ENCODE measurements at places on chromosomes 1 and 21.
A peak's percentile ranks its signal among the peaks of the same experiment; 100 is the strongest.

DNA sequence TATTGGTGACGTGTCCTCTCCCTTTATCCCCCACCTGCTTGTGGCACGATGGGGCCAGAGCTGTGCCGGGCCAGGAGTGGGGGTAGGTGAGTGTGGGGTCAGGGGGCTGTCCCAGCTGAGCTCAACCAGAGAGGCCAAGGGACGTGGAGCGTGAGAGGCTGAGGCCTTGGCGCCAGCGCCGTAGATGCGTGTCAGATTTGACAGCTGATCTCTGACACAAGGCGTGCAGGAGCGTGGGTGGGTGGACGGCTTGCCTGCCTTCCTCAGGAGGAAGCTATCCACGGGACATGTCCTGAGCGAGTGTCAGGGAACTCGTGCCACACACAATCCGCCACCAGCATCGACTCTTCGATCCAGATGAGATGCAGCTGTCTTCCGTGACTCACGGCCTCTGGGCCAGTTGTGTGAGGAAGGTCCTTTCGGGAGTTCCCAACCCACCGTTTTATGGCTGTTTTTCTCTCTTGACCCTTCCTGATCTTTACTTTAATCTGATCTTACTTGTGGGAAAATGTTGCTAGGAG is 56.7 kb downstream of the SPSB1 start:
- no peaks in the 10 kb centered on the region for H3K36me3 ChIP-seq

- H3K4me1 ChIP-seq = no peaks in the 10 kb centered on the region
- no peak for DNase-seq
- H3K36me3 ChIP-seq = no peaks in the 10 kb centered on the region
- no peak overlapping the region for H3K27ac ChIP-seq
Measured at GRCh38 chr1:8059161-8059622, 33.1 kb upstream of the ERRFI1 start.

DNA sequence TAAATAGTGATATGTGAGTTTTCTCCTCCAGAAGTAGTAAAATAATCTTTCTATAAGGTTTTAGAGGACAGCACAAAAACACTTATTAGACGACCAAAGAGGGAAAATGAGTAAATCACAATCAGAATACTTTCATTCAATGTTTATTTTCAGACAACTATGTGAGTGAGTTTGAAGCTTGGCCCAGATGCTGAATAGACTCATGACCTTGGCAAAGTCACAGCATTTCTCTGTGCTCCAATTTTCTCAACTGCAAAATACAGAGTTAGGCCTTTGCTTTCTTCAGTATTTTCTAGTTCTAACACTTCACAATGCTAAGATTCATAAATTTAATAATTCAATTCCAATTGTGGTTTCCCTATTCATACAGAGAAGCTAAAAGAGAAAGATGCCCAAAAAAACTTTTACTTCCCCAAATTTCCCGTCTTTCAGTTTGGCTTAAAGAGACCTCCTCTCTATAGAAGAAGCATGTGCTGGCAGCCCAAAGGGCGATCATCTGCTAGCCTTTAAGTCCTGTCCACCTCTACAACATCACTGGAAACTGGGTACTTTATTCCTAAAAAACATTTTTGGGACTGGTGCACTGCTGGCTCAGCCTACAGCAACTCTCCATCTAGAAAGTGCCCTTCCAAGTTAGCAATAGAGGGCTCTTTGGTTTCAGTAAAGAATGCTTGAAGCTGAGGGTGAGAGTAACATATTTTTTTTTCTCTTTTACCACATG is 116.8 kb upstream of the GORAB start:
- H3K27ac ChIP-seq = no peak overlapping the region
- DNase-seq = no peak
- peaks cover 2% of the 10 kb centered on the region for H3K27me3 ChIP-seq
- no peaks in the 10 kb centered on the region for H3K4me1 ChIP-seq

DNA sequence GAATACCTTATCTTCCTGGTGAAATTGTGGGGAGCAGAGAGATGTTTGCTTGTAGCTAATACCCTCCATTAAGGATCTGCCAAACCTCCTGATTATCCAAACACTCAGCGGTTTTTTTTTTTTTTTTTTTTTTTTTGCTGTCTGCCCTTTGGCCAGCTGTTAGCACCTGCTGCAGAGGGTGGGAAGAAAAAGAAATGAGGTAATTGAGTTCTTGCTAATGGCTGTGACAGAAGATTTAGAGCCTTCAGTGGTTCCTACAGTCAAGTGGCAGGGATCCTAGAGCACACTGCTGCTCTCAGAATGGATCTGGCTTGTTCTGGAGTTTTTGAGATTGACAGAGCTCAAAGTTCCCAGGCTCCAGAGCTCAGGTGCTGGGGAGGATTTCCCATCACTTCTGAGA is 342.5 kb downstream of the DISC1 start:
- H3K36me3 ChIP-seq = peaks cover 7% of the 10 kb centered on the region
- peaks cover 25% of the 10 kb centered on the region for H3K4me1 ChIP-seq
- no peak for DNase-seq
- no peaks in the 10 kb centered on the region for H3K27me3 ChIP-seq
- H3K4me3 ChIP-seq = no peak overlapping the region
- no peak overlapping the region for H3K27ac ChIP-seq

DNA sequence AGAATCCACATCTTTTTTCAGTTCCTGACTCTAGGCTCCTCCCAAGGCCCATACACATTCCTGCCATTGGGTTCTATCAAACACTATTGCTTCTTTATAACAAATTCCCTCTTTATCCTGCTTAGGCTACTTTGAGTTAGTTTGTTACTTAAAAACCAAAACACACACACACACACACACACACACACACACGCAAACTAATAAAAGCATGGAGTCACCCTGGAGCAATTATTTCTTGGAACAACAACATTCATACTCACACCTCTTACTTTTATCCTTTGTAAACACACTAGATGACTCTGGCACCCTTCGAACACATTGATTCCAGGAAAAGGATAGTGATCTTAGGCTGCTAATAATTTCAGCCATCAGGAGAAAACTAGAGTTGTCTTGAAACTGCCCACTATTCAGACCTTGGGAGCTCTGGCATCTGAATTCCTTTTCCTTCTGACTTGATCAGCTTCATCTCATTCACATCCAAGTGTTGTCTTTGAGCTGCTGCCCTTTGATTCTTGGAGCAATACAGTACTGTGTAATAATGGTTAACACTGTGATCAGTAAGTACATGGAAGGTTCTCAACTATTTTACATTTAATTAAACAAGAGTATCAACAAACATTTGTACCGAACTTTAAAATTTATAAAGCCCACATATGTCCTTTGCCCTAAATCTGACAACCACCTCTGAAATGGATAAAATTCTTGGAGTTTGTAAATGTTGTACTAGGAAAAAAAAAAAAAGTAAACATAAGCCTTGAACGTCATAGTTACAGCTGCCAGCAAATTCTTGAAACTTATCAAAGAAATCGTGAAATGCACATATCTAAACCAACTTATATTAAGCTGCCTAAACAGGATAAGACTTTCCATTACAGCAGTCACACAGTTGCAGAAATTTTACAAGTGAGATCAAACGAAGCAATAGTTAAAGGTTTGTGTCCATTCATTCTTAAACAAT is 2.8 kb upstream of the SEC22B start:
- no peak overlapping the region for H3K4me3 ChIP-seq
- H3K4me1 ChIP-seq = peaks cover 5% of the 10 kb centered on the region
- no peak overlapping the region for H3K27ac ChIP-seq
- DNase-seq = no peak
- peaks cover 6% of the 10 kb centered on the region for H3K36me3 ChIP-seq

- DNase-seq = no peak
- peak overlapping the region; percentile 89 for H3K27ac ChIP-seq
- peaks cover 66% of the 10 kb centered on the region for H3K4me1 ChIP-seq
- H3K27me3 ChIP-seq = no peaks in the 10 kb centered on the region
- peak overlapping the region; percentile 92 for H3K4me3 ChIP-seq
- H3K36me3 ChIP-seq = peaks cover 35% of the 10 kb centered on the region
Measured at GRCh38 chr21:14543983-14544382, 2.1 kb downstream of the SAMSN1 start.

- no peak for DNase-seq
- no peaks in the 10 kb centered on the region for H3K27me3 ChIP-seq
- peaks cover 18% of the 10 kb centered on the region for H3K4me1 ChIP-seq
- no peak overlapping the region for H3K27ac ChIP-seq
Measured at GRCh38 chr1:185632659-185633423, 101.3 kb upstream of the HMCN1 start.

- H3K27me3 ChIP-seq = no peaks in the 10 kb centered on the region
- H3K27ac ChIP-seq = no peak overlapping the region
- H3K4me3 ChIP-seq = no peak overlapping the region
- peaks cover 2% of the 10 kb centered on the region for H3K4me1 ChIP-seq
Measured at GRCh38 chr1:167345386-167345733, 124.7 kb downstream of the POU2F1 start.

- H3K4me3 ChIP-seq = no peak overlapping the region
- H3K27ac ChIP-seq = no peak overlapping the region
Measured at GRCh38 chr1:221520250-221520649, 221.6 kb downstream of the DUSP10 start.

GRCh38 chr1:90798883-90799282 is 81.8 kb upstream of the BARHL2 start:
- H3K4me1 ChIP-seq = no peaks in the 10 kb centered on the region
- H3K36me3 ChIP-seq = no peaks in the 10 kb centered on the region
- H3K27ac ChIP-seq = no peak overlapping the region

- H3K27me3 ChIP-seq = peaks cover 4% of the 10 kb centered on the region
- no peak within 1 kb of the TSS for H3K4me3 ChIP-seq
- no peaks in the 10 kb centered on the region for H3K4me1 ChIP-seq
- DNase-seq = peak; percentile 2
- no peaks in the 10 kb centered on the region for H3K36me3 ChIP-seq
Measured at GRCh38 chr1:203085528-203086406, at the start of gene MYOG. Gene MYOG, minus strand, starts transcription at chr1:203086012. Its CDS starts 51 bp downstream, at chr1:203085961.

GRCh38 chr1:229894532-229894931 is 172.5 kb upstream of the GALNT2 start:
- no peak overlapping the region for H3K4me3 ChIP-seq
- no peaks in the 10 kb centered on the region for H3K4me1 ChIP-seq
- H3K36me3 ChIP-seq = no peaks in the 10 kb centered on the region
- peaks cover 21% of the 10 kb centered on the region for H3K27me3 ChIP-seq
- DNase-seq = no peak

DNA sequence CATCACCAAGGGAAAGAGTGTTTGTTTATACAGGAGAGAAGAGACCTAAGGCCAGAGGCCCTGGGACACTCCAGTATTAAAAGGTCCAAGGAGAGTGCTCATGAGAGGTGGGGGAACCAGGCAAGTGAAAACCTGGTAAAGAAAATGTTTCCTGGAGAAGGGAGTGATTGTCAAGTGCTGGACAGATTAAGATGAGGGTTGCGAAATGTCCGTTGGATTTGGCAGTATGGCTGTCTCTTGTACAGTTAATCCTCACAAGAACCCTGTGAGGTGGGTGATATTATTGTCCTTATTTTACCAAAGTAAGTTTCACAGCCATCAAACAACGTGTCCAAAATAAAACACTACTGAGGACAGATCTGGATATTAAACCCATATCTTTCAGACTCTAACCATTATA is 44.2 kb downstream of the RPAP2 start:
- peaks cover under 1% of the 10 kb centered on the region for H3K4me1 ChIP-seq
- peaks cover 33% of the 10 kb centered on the region for H3K36me3 ChIP-seq
- no peak overlapping the region for H3K4me3 ChIP-seq
- no peak for DNase-seq
- H3K27ac ChIP-seq = no peak overlapping the region
- no peaks in the 10 kb centered on the region for H3K27me3 ChIP-seq

GRCh38 chr1:149962039-149962647 is 25.5 kb upstream of the MTMR11 start:
- peaks cover 16% of the 10 kb centered on the region for H3K4me1 ChIP-seq
- DNase-seq = peak; percentile 68
- H3K4me3 ChIP-seq = no peak overlapping the region
- H3K36me3 ChIP-seq = peaks cover 32% of the 10 kb centered on the region

- H3K4me1 ChIP-seq = no peaks in the 10 kb centered on the region
- H3K27me3 ChIP-seq = peaks cover 8% of the 10 kb centered on the region
- no peak overlapping the region for H3K27ac ChIP-seq
- DNase-seq = no peak
- H3K4me3 ChIP-seq = no peak overlapping the region
Measured at GRCh38 chr1:76892675-76893074, 25.4 kb downstream of the ST6GALNAC5 start.

DNA sequence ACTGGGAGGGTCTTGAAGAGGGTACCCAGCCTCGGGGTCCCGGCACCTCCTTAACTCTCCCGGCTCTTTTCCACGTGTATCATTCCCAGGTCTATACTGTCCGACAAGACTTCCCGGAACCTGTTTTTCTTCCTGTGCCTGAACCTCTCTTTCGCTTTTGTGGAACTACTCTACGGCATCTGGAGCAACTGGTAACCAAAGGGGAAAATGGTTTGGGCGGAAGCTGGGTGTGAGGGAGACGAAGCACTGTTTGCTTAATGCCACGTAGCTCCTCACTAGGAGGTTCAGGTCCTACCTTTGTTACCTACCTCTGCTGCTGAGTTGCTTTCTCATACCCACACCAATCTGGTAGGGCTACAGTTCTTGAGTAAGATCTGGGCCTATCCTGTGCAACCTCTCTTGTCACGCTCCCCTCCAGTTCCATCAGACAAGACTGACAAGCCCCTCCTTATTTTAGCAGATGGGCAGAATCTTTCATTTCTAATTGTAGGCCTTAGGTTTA is 642 bp downstream of the SLC30A7 start:
- no peaks in the 10 kb centered on the region for H3K27me3 ChIP-seq
- H3K4me3 ChIP-seq = peak overlapping the region; percentile 97
- peaks cover 35% of the 10 kb centered on the region for H3K36me3 ChIP-seq

GRCh38 chr1:192311281-192311680 is 5.5 kb upstream of the RGS21 start:
- no peak overlapping the region for H3K4me3 ChIP-seq
- H3K27me3 ChIP-seq = no peaks in the 10 kb centered on the region
- no peak for DNase-seq
- H3K4me1 ChIP-seq = no peaks in the 10 kb centered on the region
- H3K27ac ChIP-seq = no peak overlapping the region

DNA sequence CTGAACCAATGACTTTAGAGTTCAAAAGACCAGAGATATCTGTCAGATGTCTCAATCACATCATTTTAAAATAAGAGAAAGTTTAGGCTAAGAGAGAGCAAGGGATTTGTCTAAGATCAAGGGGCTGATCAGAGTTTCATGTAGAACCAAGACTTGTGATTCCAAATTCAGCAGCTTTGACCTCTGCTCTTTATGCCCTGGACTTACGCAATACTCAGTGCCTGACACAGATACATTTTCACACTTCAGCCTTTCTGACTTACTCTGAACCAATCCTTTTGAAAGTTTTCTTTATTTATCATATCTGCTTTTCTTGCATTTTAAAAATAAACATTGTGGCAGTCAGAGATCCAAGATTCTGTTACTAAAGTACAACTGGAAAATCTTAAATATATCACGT is 428.0 kb downstream of the PLPP3 start:
- H3K36me3 ChIP-seq = no peaks in the 10 kb centered on the region
- no peak for DNase-seq
- no peak overlapping the region for H3K27ac ChIP-seq
- H3K4me1 ChIP-seq = no peaks in the 10 kb centered on the region
- H3K4me3 ChIP-seq = no peak overlapping the region

DNA sequence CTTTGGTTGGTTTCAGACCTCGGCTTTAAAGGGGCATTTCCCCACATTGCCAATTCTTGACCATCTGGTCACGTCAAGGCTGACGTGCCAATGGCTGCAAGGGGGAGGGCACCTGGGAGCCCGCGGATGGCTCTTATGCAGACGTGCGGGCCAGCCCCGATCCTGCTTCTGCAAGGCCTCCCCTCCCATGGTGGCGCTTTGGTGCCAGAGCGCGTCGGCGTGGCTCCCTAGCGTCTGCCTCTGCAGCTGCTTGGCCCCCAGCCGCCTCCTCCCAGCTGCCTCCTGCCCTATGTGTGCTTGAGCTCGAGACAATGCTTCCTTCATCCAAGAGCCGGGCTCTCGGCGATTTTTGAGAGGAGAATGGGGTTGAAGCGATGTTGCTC is 29.1 kb downstream of the SKI start:
- peaks cover 46% of the 10 kb centered on the region for H3K36me3 ChIP-seq
- H3K4me3 ChIP-seq = peak overlapping the region; percentile 34
- DNase-seq = no peak
- H3K27me3 ChIP-seq = no peaks in the 10 kb centered on the region
- H3K4me1 ChIP-seq = peaks cover 41% of the 10 kb centered on the region
